ENCODE measurements at places on chromosomes 1 and 21. TPM values are rescaled to one million over a fixed set of nuclear protein-coding genes. Genes with fewer than 3 reads are reported as not detected.

The MYBPH gene
- not detected for total RNA-seq

The AK5 gene
- 3.4 TPM for total RNA-seq

The CLCA2 gene
- total RNA-seq: 0.60 TPM

DNA sequence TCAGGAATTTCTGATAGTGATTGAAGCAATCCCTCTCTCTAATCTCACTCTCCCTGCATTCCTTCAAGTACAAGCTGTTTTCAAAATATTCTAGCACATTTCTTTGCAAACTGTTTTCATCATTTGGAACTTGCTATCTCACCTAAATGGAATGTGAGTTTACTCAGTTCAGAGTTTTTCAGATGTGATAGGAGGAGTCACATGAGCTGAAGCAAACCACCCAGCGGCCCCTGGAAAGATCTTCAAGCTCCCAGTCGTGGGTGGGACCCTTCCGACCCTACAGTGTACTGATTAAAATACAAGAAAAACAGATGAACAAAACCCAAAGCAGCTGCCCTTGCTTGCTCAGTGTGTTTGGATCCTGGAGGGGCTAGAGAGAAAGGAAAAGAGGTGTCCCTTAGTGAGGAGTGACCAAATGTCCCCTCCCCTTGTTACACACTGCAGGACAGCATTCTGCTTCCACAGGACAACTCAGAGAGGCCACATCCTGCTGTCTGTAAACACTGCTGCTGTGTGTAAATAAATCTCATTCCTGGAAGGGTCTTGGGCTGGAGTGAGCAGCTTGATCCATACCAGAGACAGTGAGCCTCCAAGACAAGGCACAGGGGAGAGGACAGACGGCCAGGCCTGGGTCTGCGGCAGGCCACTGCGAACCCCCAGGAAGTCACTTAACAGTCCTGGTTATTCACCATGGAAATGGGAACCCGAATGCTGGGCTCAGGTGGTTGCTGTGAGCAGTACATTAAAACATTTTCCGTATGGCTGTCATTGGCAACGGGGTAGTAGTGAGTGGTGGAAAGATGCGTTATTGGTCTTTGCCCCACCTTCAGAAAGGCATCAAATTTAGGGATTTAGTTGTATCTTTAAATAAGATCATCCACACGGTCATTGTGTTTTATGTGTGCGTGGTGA is 229.2 kb downstream of the RHOU start:
- no peak for DNase-seq

- DNase-seq: no peak
Measured at GRCh38 chr1:55519937-55520683, 304.9 kb upstream of the USP24 start.

DNA sequence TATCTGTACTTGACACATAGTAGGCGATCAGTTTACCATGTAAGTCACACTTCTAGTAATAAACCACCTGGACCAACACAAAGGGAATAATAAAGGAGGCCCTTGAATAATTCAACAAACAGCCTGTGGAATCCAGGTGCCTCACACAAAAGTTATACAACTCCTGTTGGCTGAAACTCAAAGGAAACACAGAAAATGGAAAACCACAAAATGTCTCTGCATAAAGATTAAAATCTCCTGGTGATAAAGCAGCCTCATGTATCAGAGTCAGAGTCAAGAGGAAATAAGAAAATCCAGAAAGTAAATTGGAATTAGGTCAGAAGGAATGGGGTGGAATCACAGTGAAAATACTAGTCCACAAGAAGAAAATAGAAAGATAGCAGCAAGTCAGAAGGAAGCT is 592.5 kb downstream of the NPHP4 start:
- DNase-seq: no peak

DNA sequence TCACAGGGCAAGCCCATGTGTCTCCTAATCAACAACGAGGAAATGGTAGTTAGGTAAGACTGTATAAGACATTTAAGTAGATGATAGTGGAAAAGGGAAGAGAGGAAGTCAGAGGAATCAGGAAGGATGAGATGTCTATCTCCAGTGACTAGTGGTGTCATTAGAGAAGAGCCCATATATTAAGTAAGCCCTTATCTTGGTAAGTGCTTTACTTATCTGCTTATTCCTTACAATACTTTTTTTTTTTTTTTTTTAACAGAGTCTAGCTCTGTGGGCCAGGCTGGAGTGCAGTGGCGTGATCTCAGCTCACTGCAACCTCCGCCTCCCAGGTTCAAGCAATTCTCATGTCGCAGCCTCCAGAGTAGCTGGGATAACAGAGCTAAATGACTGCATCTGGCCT is 29.5 kb downstream of the RNF11 start:
- DNase-seq: no peak

GRCh38 chr1:218401441-218401997 is 56.4 kb downstream of the TGFB2 start:
- DNase-seq: no peak

- DNase-seq: no peak
Measured at GRCh38 chr1:189431447-189431846, 1046.2 kb downstream of the BRINP3 start.

GRCh38 chr21:41712201-41712600 is 54.7 kb downstream of the RIPK4 start:
- no peak for DNase-seq

- DNase-seq: no peak
Measured at GRCh38 chr1:207752456-207752998, 673 bp downstream of the CD46 start.
